ENCODE measurements at places on chromosomes 13 and 19. TPM values are rescaled to one million over a fixed set of nuclear protein-coding genes. Genes with fewer than 3 reads are reported as not detected.

The BRCA2 gene
- total RNA-seq: 0.34 TPM

The ZNF571 gene
- 4.7 TPM for total RNA-seq

The SIPA1L3 gene
- 10.4 TPM for total RNA-seq

The ADGRE3 gene
- not detected for total RNA-seq

GRCh38 chr13:28047757-28048388, 52.5 kb downstream of the FLT3 start:
- no peak overlapping the region for H3K4me3 ChIP-seq
- H3K27me3 ChIP-seq: no peaks in the 10 kb centered on the region
- no peaks in the 10 kb centered on the region for H3K4me1 ChIP-seq
- H3K36me3 ChIP-seq: no peaks in the 10 kb centered on the region
- DNase-seq: no peak
- no peak overlapping the region for H3K27ac ChIP-seq

GRCh38 chr19:9991425-9992191, 18.7 kb downstream of the COL5A3 start:
- peaks cover 57% of the 10 kb centered on the region for H3K36me3 ChIP-seq
- no peak for DNase-seq
- H3K27me3 ChIP-seq: no peaks in the 10 kb centered on the region
- no peak overlapping the region for H3K4me3 ChIP-seq

GRCh38 chr13:57045826-57046546, 94.7 kb upstream of the PRR20A start:
- no peak for DNase-seq
- H3K4me3 ChIP-seq: no peak overlapping the region
- no peaks in the 10 kb centered on the region for H3K36me3 ChIP-seq
- H3K4me1 ChIP-seq: no peaks in the 10 kb centered on the region

DNA sequence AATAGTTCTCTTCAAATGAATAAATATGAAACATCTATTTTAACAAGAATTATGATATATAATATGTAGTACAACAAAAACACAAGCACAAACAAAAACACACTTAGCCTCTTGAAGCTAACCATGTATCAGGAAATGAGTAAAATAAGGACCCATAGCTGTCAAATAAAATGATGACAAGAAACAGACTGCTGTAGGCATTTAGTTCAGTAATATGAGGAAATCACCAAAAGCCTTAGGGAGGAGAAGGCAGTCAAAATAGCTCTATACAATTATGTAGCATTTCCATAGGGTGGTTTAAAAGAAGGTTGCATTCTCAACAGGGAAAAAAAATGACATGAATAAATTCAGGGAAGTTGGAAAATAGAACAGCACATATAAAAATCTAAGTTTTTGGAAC, 163.4 kb downstream of the PCDH20 start:
- no peak overlapping the region for H3K4me3 ChIP-seq
- H3K27me3 ChIP-seq: no peaks in the 10 kb centered on the region
- no peaks in the 10 kb centered on the region for H3K36me3 ChIP-seq
- no peak for DNase-seq
